ENCODE measurements at places on chromosomes 16 and 17.

DNA sequence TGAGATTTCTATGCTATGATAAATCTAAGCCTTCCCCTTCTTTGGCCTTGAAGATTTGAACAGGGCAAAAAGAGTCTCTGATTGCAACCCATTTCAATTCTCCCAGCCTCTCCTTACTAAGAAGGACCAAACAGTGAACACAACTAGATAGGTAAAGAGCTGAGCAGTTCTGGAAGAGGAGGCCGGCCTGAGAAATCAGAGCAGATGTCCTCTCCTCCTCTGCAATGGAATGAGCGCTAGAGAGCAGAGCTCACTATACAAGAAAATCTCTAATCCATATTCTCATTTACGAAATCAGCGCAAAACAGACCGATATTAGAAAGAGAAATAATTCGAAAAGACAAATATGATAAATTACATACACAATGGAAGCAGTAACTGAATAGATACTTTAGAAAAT is 124.2 kb downstream of the CDK5R1 start:
- no peak for DNase-seq

GRCh38 chr16:23929856-23930255 is 94.1 kb downstream of the PRKCB start:
- DNase-seq = no peak

DNA sequence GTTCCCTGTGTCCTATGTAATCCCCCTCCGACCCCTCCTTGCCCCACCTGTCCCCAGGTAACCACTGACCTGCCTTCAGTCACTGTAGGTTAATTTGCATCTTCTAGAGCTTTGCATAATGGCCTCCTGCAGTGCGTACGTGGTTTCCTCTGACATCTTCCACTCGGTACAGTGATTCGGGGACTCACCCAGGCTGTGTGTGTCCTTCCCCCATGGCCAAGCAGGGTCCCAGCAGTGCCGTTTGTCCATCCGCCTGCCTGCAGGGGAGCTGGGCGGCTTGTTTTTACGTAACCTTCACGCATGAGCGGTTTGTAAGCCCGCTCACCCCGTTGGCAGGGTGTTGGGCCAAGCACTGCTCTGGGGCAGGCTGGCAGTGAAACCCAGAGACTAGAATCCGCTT is 7.9 kb downstream of the MAPK8IP3 start:
- DNase-seq = no peak

GRCh38 chr17:57296231-57296630 is 39.9 kb downstream of the MSI2 start:
- no peak for DNase-seq

GRCh38 chr16:69561901-69562300 is 3.9 kb upstream of the NFAT5 start:
- no peak for DNase-seq

GRCh38 chr16:3059723-3060242 is 5.7 kb upstream of the IL32 start:
- DNase-seq = no peak

DNA sequence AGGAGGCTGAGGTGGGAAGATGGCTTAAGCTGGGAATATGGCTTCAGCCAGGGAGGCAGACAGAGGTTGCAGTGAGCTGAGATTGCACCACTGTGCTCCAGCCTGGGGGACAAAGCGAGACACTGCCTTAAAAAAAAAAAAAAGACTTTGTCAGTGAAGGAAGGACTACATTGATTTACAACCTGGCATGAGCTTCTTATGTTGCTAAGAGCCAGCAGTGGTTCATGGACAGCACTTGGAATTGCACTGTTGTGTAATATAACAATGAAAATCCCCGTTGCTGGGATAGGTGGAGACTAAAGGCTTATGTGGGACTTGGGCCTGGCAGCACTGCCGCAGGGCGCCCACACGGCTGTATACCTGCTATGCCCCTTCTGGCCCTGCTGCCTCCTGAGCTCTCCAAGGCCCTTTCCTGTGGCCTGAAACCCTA is 14.1 kb upstream of the SLC16A5 start:
- DNase-seq = no peak

GRCh38 chr17:50183421-50183994 is 17.7 kb downstream of the SGCA start:
- no peak for DNase-seq

DNA sequence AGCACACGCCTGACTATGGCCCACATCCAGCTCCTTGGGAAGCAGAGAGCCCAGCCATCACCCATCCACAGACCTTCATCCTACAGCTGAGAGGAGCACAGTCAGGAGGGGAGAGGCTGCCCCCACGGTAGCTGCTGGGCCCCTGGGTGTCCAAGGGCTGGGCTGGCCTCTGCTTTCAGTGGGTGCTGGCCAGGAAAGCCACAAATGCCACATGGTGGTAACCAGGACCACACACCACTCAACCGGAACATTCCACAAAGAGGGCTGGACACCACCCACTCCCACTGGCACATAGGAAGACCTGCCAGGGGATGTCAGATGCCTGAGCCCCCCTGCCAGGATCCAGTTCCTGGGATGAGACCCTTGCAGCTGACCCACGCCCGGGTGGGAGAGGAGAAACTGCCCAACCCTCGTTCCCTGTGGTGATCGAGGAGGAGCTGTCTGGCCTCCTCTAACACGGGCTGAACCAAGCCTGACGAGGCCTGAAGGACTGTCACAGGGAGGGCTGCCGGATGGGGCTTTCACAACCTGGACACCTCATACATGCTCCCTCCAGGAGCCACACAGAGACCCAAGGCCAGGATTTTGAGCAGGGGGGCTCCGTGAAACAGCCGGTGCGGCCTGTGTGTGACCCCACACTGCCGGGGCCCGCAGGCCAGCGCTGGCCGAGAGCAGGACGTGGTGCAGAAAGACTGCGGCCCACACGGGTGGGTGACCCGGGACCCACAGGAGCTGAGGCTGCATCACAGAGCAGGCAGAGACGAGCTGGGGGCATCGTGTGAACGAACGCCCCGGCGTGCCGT is 30.7 kb downstream of the PIEZO1 start:
- DNase-seq = no peak

DNA sequence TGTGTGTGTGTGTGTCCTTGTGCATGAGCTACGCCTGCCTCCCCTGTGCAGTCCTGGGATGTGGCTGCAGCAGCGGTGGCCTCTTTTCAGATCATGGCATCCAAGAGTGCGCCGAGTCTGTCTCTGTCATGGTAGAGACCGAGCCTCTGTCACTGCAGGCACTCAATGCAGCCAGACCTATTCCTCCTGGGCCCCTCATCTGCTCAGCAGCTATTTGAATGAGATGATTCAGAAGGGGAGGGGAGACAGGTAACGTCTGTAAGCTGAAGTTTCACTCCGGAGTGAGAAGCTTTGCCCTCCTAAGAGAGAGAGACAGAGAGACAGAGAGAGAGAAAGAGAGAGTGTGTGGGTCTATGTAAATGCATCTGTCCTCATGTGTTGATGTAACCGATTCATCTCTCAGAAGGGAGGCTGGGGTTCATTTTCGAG is 22.5 kb downstream of the STAT5A start:
- no peak for DNase-seq

GRCh38 chr16:13427943-13428342 is 492.0 kb upstream of the ERCC4 start:
- DNase-seq = no peak

DNA sequence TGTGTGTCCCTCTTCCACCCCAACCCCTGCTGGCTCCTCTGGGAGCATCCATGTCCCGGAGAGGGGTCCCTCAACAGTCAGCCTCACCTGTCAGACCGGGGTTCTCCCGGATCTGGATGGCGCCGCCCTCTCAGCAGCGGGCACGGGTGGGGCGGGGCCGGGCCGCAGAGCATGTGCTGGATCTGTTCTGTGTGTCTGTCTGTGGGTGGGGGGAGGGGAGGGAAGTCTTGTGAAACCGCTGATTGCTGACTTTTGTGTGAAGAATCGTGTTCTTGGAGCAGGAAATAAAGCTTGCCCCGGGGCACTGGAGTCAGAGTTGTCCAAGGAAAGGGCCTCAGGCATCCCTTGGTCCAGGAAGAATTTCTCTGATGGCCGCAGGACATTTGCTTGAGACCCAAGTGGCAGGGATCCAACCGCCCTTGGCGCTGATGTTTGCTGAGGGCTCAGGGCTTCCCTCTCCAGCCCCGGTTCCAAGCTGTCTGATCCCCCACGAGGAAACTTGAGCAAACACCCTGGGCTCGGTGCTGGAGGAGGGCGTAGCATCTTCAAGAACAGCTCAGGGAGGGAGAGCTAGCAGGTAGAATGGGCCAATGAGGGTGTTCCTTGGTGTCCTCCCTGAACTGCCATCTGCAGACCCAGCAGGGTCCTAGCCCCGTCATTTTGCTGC is 4.5 kb downstream of the NXPH3 start:
- DNase-seq = no peak

DNA sequence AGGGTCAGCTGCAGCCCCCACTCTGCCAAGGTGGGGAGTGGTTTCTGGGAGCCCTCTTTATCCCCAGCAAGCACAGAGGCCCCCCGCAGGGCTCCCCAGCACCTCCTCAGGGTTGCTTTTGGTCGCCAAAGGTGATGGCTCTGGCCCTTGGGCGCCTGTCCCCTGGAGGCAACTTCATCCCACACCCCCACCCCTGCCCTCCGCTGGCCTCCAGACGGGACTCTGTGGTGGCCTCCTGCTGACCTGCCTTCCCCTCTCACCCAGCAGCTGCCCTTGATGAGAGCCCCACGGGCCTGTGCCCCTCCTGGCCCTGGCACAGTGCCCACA is 7.8 kb upstream of the RHOT2 start:
- DNase-seq = no peak

DNA sequence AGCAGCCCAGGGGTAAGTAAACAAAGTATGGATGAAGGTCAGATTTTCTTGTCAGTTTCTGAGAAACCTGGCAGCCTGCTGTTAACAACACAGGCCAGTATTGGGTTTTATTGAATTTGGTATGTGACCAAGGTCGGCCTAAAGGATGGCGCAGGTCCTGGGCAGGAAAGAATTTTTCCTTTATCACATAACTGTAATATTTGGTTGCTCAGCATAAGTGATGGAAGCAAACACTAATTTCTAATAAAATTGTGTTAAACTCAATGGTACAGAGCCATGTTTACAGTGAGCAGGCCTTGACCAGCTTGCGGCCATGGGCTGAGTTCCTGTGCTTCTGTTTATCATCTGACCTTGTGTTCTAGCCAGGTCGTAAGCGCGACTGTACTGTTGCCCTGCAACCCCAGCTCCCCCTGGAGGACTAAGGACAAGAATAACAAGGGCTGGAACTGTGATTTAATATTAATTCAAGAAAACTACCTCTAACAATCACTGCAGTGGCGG is 10.5 kb downstream of the POLDIP2 start:
- no peak for DNase-seq

GRCh38 chr16:31110106-31111034 is 2.2 kb downstream of the BCKDK start:
- no peak for DNase-seq

GRCh38 chr17:72614476-72614870 is 478.0 kb downstream of the SLC39A11 start:
- DNase-seq = no peak

DNA sequence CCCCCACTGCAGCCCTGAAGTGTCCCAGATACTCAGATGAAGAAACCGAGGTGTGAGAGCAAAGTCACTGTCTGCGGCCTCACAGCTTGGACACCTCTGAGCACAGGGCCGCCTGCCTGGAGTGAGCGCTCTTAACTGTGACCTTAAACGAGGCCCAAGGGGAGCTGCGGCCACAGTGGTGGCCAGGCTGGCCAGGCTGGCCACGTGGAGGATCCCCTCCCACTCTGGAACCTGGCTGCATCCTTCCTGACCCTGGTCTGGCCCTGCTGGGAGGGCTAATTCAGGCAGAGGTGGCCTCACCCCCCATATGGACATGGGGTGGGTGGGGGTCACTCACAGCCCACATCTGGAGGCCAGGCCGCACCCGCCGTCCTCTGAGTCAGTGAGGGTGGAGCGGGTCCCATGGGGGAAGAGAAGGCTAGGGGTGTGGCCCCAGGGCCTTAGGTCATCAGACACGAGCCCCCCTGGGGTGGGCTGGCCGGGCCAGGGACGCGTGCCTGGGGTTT is 6.6 kb downstream of the VASN start:
- DNase-seq = peak; percentile 96

- no peak for DNase-seq
Measured at GRCh38 chr17:6138761-6139446, 68.7 kb downstream of the WSCD1 start.

- DNase-seq = no peak
Measured at GRCh38 chr16:50900391-50900942, 158.6 kb downstream of the CYLD start.

- DNase-seq = no peak
Measured at GRCh38 chr17:29607557-29608195, 14.7 kb downstream of the ANKRD13B start.

- DNase-seq = peak; percentile 89
Measured at GRCh38 chr16:11297492-11298142, 16.5 kb upstream of the PRM1 start.

DNA sequence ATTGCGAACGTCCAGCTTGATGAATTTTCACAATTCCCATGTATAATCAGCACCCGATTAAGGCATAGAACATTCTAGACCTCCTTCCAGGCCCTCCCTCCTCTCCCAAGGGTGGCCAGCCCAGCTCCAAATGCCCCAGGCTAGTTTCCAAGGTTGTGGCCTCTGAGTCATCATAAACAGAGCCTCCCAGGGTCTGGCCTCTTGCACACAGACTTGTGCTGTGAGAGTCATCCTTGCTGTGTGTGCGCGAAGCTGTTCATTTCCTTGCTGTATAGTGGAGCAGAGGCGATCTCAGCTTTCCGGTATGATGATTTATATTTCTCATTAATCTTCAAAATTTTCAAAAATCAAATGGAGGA is 20.5 kb upstream of the JPH3 start:
- peak; percentile 95 for DNase-seq

- peak; percentile 92 for DNase-seq
Measured at GRCh38 chr17:19753051-19753509, 5.0 kb upstream of the ALDH3A1 start.

GRCh38 chr17:17134957-17135333 is 71.2 kb downstream of the PLD6 start:
- DNase-seq = no peak

GRCh38 chr16:71931599-71931998 is 36.3 kb downstream of the IST1 start:
- DNase-seq = peak; percentile 9

GRCh38 chr17:40718930-40719329 is 15.4 kb upstream of the KRT24 start:
- DNase-seq = no peak

DNA sequence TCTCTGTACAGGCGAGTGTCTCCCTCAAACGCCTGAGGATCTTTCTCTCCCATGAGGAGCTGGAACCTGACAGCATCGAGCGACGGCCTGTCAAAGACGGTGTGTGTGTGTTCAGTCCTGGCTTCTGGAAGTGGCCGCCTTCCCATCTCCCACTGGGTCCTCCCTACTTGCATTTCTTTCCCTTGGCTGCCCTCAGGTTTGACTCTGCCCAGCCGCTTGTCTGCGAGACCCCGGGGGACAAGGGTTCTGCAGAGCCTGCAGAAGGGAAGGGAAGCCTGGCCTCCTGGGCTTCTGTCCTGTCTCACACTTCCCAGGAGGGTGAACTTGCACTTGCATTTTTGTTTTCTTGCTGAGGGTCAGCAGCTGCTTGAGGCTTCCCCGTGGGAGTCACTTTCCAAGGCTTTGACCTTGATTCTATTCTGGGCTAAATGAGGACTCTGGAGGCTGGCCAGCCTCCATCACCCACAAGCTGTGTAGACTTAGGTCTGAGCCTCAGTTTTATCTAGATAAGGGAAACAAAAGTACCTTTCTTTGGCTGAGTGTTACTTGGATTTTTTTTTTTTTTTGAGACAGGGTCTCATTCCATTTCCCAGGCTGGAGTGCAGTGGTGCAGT is 122.3 kb downstream of the ABCC1 start:
- no peak for DNase-seq

All from lower leg skin (tissue), 4 donors.